ENCODE measurements at places on chromosomes 7 and 10. TPM values are rescaled to one million over a fixed set of nuclear protein-coding genes. Genes with fewer than 3 reads are reported as not detected.

The TBATA gene
- total RNA-seq = not detected

The FBXL13 gene
- 0.25 TPM for total RNA-seq

DNA sequence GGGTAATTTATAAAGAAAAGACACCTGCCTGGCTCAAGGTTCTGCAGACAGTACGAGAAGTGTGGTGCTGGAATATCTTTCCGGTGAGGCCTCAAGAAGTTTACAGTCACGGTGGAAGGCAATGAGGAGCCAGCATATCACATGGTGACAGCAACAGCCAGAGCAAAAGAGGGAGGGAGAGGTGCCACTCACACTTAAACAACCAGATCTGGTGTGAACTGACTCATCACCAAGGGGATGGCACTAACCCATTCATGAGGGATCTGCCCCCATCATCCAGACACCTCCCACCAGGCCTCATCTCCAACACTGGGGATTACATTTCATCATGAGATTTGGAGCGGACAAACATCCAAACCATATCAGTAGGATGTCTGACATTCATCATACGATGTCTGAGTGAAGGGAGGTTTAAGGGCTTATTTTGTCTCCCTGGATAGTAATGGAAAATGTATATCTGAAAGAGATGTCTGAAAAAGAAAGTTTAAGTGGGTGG, 23.5 kb upstream of the KBTBD2 start:
- DNase-seq = no peak

GRCh38 chr7:107659666-107660065, 962 bp upstream of the SLC26A4 start:
- DNase-seq = no peak

- DNase-seq = no peak
These were observed 40.7 kb upstream of the SPDYE3 start for GRCh38 chr7:100266576-100267354.

DNA sequence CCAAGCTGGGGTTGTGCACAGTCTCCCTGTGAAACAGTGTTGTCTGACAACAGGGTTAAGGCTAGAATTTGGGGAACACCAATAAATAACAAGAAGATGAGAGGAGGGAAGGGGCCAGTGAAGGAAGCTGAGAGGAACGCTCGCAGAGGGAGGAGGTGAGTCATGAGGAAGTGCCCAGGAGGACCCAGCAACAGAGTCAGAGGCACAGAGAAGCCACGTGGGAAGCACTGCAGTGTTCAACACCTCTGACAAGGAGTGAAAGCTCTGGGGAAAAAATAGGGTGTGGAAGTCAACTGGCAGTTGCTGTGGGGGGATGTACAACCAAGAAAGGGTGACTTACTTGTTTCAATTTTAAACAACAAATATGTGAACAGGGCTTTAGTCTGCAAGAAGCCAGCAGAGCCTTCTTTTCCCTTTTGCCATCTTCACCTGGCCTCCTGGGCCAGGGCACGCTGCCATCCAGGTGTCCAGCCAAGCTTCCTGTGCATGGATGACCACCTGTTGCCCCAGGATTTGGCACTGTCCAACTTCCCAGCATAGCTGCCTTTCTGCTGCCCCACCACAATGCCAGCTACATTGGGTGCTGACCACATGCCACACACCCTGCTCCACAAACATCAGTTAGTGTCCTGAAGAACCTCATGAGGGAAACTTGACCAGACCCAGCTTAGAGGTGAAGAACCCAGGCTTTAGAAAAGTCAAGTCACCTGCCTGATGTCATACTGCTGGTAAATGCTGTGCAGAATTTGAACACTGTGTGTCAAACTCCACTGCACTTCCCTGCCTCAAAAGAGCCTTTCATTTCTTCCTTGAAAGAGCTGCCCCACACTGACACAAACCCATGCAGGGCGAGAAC, 69.6 kb downstream of the ATXN7L1 start:
- DNase-seq = peak; percentile 68

GRCh38 chr7:607938-608337, 88.3 kb upstream of the PDGFA start:
- no peak for DNase-seq

DNA sequence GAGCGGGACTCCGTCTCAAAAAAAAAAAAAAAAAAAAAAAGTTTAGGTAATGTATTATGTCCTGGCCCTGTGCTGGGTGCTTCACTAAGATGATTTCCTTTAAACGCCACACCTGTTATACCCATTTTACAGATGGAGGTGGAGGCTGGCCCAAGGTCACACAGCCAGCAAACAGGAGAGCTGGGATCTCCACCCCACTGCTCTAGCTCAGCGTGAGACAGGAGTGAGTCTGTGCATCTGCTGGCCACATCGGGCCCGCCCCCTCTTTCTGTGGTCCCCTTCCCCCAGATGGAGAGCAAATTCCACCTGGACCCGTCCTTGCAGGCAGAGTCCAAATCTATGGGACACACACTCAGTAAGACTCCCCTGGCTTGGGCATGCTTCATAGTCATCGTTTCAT, 51.0 kb downstream of the LHPP start:
- no peak for DNase-seq

DNA sequence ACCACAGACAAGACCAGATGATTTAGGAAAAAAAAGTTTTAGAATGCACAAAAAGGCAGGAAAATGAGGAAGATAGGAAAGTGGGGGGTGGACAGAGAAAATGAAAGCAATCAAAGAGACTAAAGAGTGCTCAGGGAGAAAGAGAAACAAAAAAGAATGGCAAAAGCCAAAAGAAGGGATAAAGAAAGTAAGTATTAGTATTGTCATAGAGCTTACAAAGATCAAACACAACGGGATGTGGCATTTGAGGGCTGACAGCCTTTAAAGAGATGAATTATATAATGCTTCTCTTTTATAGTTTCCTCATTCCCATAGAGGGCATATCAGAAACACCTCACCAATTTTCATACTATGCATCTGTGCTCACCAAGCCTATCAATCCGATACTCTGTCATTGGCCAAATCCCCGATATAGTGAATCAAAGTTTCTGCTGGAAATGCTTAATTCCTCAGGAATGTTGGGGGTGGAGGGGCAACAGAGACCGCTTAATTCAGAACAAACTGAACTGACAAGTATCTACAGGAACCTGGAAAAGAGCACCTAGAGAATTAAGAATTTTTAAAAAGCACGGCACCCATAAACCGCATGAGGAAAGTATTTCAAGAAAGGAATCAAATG, 2.7 kb downstream of the COG5 start:
- no peak for DNase-seq

DNA sequence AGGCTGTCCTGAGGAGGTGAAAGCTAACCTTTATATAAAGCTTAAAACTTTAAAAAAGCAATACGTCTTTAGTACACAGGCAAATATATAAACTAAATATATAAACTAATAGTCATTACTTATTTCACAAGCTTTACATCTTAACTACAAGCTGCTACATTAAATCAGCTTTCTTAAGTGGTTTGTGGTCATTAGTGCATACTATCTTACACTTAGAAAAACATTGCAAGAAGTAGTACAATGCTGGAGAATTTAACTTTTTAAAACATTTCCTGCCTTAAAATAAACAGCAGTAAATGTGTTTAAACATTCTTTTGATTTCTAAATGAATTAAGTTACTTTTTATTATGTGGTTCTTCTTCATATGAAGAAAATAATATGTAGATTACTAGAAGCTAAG, 36.3 kb downstream of the MET start:
- DNase-seq = no peak

Measured in MG63 (cell line).